ENCODE measurements at places on chromosomes 4 and X.

DNA sequence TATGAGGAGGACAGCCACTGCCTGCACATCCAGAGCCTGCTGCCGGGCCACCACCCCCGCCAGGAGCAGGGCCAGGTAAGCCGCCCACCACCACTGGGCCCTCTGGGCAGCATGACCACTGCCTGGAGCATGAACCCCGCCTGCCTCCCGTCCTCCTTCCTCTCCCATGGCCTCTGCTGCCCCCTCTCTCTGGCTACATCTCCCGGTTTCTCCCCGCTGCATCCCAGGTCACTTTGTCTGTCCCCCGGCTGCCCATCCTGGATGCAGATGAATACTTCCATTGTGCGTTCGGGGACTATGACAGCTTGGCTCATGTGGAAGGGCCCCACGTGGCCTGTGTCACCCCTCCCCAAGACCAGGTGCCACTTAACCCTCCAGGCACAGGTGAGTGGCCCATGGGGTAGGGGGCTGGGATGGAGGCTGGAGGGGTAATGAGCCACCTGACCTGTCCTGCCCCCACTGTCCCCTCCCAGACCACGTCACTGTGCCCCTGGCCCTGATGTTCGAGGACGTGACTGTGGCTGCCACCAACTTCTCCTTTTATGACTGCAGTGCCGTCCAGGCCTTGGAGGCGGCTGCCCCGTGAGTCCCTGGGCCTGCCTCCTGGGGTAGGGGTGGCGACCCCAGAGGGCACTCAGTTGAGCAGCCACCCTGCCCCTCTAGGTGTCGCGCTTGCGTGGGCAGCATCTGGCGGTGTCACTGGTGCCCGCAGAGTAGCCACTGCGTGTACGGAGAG is 6.0 kb downstream of the PLXNB3 start:
- DNase-seq, result no peak

- no peak for DNase-seq
Measured at GRCh38 chr4:123050018-123050417, 127.6 kb upstream of the NUDT6 start.

DNA sequence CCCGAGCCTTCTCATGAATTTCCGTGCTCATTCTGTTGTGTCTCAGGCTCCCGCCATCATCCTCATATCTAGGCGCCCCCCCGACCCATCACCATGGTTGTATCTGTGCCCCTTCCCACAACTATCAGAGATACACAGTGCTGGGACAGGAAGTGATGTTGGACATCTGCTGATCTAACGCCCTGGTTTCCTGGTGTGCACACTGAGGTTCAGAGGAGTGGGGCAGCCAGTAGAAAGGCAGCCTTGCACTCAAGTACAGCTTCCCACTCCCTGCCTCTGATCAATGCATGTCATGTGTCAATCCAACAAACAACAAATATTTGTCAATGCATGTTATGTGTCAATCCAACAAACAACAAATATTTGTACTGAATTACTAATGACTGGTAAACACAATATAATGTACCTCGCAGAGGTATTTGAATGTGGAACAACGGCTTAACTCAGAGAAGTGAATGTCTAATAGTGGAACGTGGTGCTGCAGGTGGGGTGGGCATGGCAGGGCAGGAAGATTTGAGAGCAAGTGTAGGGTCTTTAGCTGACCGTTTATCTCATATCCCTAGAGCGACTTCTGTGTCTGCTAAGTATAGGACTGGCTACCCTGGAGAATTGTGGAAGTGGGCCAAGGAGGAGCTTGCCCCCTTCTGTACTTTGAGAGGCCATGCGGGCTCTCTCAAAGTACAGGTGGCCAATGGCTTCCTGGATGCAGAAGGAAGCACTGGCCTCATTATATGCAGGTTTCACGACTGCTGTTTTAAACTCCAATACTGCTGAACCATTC is 10.3 kb upstream of the SEL1L3 start:
- DNase-seq, result no peak

GRCh38 chr4:61374447-61374891 is 174.3 kb downstream of the ADGRL3 start:
- DNase-seq, result no peak

DNA sequence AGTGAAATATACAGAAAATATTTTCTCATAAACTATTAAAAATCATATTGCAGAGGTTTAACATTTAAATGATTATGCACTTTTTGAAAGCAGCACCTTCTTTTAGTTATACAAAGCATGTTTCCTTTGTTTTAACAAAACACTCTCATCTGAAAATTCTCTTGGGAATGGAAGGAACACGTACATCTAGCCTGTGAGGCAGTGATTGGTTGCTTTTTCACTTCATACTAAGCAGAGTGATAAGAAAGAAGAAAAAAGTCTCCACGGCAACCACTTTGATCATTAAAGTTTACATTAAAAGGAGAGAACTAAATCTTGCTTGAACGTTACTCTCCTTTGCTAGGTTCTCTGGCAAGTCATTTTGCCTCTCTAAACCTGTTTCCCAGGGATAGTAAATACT is 41.7 kb upstream of the H2AZ1 start:
- DNase-seq, result no peak

- DNase-seq, result no peak
Measured at GRCh38 chr4:76488455-76488854, 53.4 kb downstream of the SHROOM3 start.

DNA sequence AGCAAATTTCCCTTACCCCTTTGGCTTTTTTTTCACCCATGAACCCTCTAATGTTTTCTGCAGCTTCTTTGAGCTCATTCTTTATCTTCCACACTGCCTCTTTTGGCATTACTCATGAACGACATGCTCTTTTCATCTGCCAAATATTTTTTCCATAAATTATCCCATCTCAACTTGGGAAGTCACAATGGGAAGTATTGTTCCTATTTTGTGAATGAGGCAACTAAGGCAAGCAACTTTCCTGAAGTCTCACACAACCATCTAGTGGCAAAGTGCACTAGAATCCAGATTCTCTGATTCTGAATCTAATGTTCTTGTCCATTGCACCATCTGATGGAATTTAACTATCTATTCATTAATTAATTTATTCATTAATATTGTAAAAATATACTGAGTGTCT is 625 bp downstream of the RTL9 start:
- no peak for DNase-seq

DNA sequence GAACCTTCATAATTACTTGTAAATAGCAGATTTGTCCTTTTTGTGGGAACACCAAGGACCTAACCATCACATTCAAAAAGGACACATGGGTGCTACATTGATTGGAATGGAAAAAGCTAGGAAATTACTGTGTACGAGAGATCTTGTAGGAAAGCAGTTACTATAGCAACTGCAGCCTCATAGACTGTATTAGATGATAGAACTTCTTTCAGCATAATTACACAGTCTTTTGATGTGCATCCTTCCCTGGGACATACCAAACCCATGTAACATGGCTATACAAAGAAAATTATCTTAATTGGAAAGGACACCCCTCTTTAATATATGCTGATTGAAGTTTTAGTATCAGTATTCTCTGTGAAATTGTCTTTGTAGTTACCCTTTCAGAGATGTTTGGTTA is 130.7 kb upstream of the CTSO start:
- DNase-seq, result no peak

DNA sequence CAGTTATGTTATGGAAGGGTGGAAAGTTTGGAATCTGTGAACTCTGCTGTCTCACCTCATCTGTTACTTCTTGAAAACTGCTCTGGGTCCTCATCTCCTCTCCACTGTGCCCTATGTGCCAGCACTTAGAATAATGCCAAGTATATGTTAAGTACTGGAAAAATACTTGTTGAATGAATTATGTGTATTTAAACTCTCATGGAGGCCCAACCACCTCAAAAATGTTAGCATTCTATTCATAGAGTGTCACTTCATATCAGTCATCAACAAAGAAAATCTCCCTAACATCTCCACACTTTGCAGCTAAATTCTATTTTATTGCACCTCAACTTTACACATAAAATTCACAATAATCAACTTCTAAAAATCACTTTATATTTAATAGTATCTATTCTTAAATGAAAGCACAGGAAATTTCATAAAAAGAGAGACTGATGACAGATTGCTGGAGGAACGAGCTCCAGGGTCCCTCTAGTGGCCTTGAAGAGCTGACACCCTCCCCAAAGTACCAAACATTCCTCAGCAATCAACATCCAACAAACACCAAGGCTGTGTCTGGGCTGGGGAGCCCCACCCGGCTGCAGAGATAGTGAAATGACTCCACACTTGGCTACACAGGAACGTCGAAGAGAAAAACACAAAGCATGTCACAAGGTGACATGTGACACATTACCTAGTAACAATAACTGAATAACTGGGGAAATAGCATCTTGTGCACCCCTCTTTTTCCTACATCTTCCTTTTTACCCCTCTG is 45.8 kb downstream of the SLC39A8 start:
- DNase-seq, result no peak

GRCh38 chrX:68428431-68428830 is 4.9 kb downstream of the OPHN1 start:
- no peak for DNase-seq

GRCh38 chr4:56622176-56622575 is 58.9 kb downstream of the HOPX start:
- no peak for DNase-seq

DNA sequence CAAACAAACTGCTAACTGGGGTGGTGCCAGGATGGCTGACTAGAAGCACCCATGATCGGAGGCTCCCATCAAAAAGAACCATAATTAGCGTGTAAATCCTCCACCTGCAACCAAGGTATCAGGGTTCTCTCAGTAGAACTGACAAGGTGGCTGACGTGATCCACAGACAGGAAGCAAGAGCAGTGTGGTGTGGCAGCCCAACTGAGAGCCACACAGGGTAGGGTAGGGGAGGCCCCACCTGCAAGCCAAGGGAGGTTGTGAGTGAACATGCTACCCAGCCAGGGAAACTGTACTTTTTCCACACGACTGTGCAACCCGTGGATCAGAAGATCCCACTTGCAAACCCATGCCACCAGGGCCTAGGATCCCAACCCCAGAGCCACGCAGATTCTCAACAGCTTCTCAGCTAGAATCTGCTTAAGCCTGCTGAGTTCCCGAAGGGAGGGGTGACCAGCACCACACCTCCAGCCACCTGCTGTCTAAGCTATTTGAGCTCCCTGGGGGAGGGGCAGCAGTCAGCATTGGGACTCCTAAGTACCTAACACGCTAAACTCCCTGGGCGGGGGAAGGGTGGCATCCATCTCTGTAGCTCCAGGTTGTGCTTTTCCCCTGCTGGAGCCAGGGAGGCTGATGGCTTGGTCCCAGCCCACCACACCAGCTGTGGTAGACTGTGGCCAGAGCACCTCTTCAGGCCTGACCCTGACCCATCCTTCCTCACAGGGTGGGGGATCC is 425.1 kb downstream of the GPM6A start:
- DNase-seq, result no peak

DNA sequence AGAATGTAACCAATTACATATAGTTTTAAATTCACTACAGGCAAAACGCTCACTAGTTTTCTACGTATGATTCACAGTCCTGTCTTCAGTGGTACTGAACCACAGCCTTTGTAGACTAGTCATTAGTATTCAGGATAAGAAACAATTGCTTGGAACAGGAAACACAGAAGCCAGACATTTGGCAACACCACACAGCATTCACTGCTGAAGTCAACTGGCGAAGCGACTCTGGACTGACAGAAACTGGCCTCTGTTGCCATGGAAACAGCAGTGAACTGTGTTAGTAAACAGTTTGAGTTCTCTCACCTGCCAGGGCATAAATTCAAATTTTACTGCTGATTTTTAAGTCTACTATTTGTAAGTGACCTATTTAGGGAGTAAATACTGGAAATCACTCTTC is 57.6 kb downstream of the MAPK10 start:
- DNase-seq, result no peak

GRCh38 chrX:67563469-67564448 is 19.9 kb downstream of the AR start:
- DNase-seq, result no peak

GRCh38 chrX:45381841-45382240 is 181.2 kb upstream of the DIPK2B start:
- DNase-seq, result no peak

DNA sequence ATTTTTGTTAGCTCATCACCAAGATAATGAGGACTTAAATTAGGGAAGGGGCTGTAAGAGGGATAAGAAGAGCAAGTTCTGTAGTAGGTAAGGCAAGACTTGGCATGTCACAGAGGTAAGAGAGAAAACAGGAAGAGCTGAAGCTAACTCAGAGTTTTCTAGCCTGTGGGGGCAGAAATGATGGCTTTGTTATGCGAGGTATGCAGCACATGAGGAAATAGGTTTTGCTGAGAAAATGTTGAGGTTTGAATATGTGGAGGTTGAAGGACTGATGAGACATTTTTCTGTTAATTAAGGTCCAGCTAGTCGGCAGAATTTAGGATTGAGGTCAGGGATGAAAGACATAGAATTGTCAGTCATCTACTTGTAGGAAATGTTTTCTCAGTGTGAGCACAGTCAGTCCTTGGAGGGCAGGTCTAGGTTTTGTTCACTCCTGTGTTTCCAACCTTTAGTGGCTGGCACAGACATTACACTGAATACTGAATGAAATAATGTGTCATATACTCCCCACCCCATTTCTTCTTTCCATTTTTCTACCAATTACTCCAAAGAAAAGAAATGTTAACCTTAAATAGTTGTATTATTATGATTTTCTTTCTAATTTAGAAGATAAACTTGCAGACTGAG is 154.0 kb upstream of the AADAT start:
- no peak for DNase-seq

DNA sequence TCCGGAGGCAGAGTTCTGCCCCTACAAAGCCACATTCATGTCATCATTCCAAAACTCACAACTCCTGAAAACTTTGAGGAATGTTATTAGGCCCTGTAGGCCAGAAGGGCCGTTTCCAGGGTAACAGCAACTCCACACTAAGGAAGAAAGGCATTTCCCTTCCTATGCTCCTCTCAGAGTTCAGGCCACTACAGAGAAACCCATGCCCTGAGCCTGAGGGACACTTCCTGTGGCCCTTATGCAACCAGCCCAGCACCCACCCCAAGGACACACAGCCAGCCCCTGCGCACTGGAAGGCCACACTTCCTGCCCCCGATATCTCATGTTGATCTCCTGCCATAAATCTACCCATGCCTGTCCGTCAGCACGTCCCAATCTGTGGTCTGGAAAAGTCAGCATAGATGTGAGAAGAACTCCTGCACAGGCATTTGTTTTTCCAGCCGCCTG is 289.3 kb downstream of the BCOR start:
- no peak for DNase-seq

GRCh38 chr4:99763635-99764101 is 53.0 kb upstream of the DAPP1 start:
- DNase-seq, result no peak

DNA sequence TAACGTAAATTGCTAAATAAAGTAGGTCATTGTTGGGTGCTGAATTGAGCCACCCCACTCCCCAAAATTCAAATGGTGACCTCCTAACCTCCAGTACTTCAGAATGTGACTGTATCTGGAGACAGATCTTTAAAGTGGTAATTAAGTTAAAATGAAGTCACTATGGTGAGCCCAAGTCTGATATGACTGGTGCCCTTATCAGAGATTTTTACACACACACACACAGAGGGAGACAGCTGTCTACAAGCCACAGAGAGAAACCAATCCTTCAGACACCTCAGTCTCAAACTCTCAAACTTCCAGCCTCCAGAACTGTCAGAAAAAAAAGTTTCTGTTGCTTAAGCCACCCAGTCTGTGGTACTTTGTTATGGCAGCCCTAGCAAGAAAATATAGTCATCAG is 879.2 kb upstream of the INTU start:
- no peak for DNase-seq
